ENCODE measurements at places on chromosomes 7 and 10.

GRCh38 chr10:121900443-121901174 lies 27.2 kb downstream of the ATE1 start:
- peak; percentile 50 for DNase-seq

DNA sequence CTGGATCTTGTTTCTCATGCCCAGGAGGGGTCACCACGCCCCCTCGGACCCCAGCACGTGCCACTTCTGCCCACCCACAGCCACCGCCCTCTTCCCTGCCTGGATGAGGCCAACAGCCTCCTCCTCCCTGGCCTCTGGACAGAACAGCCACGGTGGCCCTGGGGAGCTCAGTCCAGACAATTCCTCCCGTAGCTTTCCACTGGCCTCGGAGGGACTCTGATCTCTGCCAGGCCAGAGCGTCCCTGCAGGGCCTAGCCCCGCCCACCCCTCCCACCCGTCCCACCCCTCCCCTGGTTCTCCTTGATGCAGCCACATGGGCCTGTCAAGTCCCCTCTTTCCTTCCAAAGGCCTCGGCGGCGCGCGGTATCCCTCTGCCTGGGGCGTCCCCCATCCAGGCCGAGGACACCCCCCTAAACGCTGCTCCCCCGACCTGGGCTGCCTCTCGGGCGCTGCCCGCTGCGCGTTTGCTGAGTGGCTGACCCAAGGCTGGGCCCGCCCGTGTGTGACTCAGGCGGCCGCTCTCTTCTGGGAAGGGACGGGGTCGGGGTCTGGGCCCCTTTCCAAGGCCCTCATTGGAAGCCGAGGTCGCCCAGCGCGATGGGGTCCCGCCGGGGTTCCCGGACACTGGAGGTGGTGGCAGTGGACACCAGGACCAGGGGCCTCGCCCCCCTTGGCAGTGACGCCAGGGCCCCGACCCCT lies 557 bp downstream of the TMEM120A start:
- DNase-seq = peak; percentile 69

- no peak for DNase-seq
These were observed 31.6 kb downstream of the RASGEF1A start for GRCh38 chr10:43235070-43235900.

GRCh38 chr7:63040966-63041610 lies 957.6 kb upstream of the ZNF722 start:
- DNase-seq = no peak

GRCh38 chr10:6275022-6275997 lies 72.6 kb downstream of the PFKFB3 start:
- peak; percentile 85 for DNase-seq

GRCh38 chr10:123398180-123398591 lies 244.0 kb downstream of the BUB3 start:
- no peak for DNase-seq

DNA sequence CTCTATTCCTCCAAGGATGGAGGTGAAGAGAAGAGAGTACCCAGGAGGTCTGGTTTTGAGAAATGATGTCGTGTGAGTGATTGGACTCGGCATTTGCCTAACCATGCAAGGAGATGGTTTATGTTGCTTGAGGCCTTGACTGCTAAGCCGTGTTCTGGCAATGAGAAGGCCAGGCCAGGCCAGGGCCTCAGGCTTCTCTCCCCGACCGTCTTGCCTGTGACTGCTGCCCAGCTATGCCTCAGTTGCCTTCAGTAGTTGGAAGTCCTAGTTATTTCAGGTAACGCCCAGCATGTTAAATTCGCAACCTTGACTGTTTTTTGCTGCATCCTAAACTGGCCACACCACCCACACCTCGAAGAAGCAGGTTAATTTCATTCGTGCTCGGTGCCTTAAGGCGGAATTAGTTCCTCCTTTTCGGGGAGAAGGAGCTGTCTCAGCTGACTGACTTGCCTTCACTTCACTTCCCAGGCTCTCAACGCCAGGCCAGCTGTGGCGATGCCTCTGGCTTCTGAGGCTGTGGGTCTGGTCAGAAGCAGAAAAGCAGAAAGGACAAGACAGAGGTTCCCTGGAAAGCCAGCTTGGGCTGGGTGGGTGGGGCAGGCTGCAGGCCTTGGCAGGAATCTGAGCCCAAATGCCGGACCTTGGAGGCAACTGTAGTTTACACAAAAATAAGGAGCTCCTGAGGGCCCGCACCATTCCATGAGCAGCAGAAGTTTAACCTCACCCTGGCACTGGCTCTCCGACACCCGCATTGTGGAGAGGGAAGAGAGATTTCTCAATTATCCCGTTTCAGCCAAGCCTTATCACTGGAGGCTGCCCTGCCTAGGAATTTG lies 61.9 kb upstream of the SAMD8 start:
- no peak for DNase-seq

- DNase-seq = no peak
These were observed 346.0 kb downstream of the FRMD4A start for GRCh38 chr10:13984647-13985155.

- no peak for DNase-seq
These were observed 2.6 kb downstream of the GRID1 start for GRCh38 chr10:86363833-86364490.

- DNase-seq = no peak
These were observed 49.7 kb downstream of the RABGEF1 start for GRCh38 chr7:66790196-66790595.

DNA sequence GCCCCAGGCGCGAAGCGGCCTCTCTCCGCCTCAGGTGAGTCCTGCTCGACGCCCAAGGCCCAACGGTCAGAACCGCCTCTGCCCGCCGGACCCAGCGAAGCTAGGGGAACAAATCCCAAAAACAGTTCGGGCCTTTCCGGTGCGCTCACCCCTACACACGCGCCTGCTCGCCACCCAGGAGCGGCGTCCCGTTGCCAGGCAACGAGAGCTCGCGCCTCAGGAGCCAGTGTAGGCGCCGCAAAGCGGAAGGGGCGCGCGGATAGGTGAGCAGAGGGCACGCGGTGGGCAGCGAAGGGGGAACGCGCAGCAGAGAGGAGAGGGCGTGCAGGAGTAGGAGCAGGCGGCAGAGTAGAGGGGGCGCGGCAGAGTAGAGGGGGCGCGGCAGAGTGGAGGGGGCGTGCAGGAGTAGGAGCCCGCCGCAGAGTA lies at the start of the genes DYDC1 and DYDC2:
Gene DYDC1 (minus strand): TSS at position 193 of the 426 bp plus-strand sequence. CDS start 4,154 bp downstream, outside the sequence.
Gene DYDC2 (plus strand): TSS at position 219 of the 426 bp plus-strand sequence. CDS start 5,663 bp downstream, outside the sequence.
- no peak for DNase-seq

GRCh38 chr7:149598721-149599308 lies 101.2 kb upstream of the ZNF746 start:
- peak; percentile 24 for DNase-seq

- peak; percentile 5 for DNase-seq
These were observed 158.4 kb upstream of the TMEM72 start for GRCh38 chr10:44752451-44753441.

DNA sequence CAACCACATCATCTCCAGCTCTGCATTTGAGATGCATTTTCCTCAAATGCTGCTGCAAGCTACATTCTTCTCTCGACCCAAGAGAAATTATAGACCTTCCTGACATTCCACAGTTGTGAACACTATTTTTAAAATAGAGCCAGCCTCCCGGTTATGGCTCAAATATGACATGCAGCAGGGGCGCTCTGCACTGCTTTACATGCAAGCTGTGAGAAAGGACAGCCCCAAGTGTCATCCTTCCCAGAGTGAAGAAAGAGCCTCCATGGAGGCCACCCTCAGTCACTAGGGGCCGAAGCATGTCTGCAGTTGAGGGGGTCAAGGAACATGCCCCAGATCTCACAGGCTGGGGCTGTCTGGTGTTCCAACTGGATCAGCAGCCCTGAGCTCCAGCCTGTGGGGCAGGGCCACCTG lies 63.9 kb upstream of the CHST15 start:
- no peak for DNase-seq

GRCh38 chr7:110973196-110973990 lies 117.5 kb upstream of the LRRN3 start:
- no peak for DNase-seq

DNA sequence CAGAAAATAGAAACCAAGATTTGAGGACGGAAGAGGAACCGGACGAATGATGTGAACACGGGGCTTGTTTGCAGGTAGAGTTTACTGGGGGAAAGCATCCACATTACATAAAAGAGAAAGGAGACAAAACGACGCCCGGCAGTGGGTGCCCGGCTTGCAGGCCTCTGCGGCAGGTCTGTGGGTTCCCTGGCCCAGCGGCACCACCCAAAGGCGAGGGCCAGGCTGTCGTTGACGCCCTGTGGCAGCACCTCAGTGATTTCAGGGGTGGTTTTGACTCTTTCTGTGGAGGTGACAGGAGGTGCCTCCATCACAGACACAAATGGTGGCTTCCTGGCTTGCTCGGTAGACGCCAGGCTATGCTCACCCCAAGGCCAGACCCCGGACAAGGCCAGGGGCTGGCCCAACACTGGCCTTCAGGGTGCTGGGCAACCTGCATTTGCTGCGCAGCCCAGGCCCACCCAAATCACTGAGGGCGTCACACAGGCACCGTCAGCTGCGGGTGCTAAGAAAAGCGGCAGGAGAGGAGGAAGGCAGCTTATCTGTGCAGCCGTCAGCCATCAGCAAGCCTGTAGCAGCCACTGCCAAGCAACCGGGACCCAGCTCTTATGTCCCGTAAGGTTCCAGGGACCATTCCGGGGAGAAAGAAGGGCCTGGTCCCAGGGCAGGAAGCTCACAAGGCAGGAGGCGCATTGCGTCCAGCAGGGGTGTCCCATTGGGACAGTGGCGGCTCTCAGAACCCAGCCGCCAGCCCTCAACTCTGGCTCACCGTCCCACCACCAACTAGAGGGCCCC lies 230.3 kb downstream of the PTPRN2 start:
- DNase-seq = no peak

DNA sequence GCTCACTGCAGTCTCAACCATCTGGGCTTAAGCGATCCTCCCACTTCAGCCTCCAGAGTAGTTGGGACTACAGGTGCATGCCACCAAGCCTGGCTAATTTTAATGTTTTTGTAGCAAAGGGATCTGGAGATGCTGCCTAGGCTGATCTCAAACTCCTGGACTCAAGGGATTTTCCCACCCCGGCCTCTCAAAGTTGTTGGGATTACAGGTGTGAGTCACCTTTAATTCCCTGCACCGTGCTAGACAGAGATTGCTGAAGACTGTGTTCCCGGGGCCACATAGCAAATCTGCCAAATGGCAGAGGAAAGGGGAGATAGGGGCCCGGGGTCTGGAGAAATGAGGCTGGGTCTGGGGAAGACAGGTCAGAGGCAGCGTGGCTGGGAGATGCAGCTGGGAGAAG lies 20.6 kb upstream of the PSMG3 start:
- DNase-seq = no peak

DNA sequence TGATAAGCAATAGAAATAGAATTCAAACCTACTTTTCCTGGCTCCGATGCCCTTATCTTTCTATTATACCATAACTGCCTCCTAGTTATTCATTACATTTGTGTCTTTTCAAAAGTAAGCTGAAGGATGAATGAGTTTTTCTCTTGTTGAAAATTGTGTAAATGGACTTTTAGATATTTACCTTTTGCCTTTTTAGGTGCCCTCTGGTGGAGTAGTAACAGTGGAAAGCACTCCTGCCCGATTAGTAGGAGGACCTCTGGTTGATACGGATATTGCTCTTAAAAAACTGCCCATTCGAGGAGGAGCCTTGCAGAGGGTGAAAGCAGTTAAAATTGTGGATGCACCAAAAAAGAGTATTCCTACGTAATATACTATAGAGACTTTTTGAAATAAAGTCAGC lies 11.2 kb downstream of the FAM237B start:
- no peak for DNase-seq

DNA sequence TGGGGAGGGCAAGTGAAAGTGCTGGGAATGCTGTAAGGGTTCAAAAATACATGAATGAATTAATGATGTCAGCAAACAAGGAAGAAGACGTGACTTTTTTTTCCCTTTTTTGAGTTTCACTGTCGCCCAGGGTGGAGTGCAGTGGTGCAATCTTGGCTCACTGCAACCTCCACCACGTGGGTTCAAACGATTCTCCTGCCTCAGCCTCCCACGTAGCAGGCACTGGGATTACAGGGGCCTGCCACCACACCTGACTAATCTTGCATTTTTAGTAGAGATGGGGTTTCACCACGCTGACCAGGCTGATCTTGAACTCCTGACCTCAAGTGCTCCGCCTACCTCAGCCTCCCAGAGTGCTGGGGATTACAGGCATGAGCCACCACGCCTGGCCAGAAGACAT lies 30.0 kb downstream of the DENND10 start:
- no peak for DNase-seq

GRCh38 chr7:128053991-128054390 lies 22.8 kb upstream of the LRRC4 start:
- DNase-seq = no peak

DNA sequence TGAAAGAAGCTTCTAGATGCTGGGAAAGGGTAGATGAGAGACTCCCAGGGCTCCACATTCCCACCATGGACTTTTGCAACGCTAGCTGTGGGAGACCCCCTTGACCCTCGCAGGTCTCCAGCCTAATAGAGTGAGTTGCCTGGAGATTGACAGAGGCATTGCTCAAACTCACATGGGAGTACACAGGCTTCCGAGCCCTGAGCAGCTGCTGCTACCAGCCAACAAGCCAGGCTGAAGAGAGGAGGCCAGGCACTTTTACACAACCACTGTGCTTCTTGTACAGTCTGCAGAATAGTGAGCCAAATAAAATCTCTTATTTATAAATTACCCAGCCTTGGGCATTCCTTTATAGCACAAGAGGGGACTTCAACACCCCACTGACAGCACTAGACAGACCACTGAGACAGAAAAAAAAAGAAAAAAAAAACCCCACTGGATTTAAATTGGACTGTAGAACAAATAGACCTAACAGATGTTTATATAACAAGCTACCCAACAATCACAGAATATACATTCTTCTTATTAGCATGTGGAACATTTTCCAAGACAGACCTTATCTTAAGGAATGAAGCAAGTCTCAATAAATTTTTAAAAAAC lies 146.2 kb downstream of the ZFAND4 start:
- no peak for DNase-seq

DNA sequence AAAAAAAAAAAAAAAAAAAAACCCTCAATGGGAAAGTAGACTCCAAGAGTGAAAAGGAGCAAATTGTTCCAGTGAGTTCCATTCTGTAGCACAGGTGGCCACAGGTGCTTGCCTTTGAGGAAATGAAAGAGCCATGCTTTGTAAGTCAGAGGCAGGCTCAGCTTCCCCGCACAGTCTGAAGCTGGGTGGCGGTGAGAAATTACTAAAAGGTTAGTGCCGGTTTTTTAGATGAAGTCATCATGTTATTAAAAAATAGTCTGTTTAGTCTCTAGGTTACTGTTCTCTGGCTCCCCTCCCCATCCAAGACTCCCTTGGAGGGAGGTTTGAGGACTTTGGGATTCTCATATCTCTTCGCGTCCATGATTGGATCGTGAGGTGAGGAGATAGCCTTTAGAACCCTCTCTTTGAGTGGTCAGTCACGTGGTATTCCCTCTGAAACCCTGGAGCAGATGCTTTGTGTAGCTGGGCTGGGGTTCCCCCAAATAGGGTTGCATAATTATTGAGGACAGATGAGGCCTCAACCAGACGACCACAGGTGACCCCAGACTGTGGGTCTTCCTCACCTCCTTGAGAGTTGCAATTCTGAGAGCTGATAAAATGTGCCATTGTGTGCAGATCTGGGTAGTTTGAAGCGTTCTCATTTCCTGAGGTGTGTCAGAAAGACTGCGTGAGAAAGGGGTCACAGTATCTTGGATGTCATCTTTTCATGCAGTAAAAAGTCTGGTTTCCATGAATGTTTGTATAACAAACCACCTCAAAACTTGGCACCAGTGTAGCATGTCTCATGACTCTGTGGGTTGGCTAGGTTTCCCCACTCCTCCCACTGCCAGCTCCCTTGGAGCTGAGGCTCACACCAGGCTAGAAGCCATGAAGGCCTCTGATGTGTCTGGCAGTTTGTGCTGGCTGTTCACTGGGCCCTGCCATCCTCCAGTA lies 27.1 kb downstream of the OGDH start:
- peak; percentile 46 for DNase-seq

Data from SW480 (cell line).